ENCODE measurements at places on chromosomes 12 and 14. TPM values are rescaled to one million over a fixed set of nuclear protein-coding genes. Genes with fewer than 3 reads are reported as not detected.

- no peak for DNase-seq
These were observed 32.6 kb upstream of the MUCL1 start for GRCh38 chr12:54821676-54822075.

- DNase-seq = no peak
These were observed 1052.9 kb downstream of the TMTC2 start for GRCh38 chr12:83739607-83740006.

GRCh38 chr14:92928258-92928629, 5.3 kb downstream of the CHGA start:
- DNase-seq = no peak

Gene CACNA1C
- 1.8 TPM for total RNA-seq

- DNase-seq = no peak
These were observed 73.2 kb downstream of the TSPAN11 start for GRCh38 chr12:30999723-31000122.

GRCh38 chr12:96208801-96209549, 14.8 kb downstream of the ELK3 start:
- no peak for DNase-seq

Gene BICD1
- total RNA-seq = 14.2 TPM

Gene MIPOL1
- total RNA-seq = 28.0 TPM

Gene PTCSC3
- total RNA-seq = not detected

DNA sequence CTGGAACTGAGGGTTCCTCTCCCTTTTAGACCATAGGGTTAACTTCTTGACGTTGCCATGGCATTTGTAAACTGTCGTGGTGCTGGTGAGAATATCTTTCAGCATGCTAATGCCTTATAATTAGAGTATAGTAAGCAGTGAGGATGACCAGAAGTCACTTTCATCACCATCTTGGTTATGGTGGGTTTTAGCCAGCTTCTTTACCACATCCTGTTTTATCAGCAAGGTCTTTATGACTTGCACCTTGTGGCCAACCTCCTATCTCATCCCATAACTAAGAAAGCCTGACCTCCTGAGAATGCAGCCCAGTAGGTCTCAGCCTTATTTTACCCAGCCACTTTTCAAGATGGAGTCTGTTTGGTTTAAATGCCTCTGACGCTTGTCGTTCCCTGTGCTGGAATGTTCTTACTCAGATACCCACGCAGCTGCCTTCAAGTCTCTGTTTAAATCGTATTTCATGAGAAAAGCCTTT, 44.2 kb downstream of the BBS10 start:
- no peak for DNase-seq

GRCh38 chr12:85057370-85057963, 21.3 kb downstream of the LRRIQ1 start:
- DNase-seq = peak; percentile 45

Gene ALDH6A1
- total RNA-seq = 6.1 TPM

- DNase-seq = no peak
These were observed 4.3 kb upstream of the ASCL1 start for GRCh38 chr12:102953221-102953620.

Gene TMX1
- 106 TPM for total RNA-seq

Gene PTGER2
- 6.5 TPM for total RNA-seq

- no peak for DNase-seq
These were observed 724.0 kb downstream of the GALC start for GRCh38 chr14:87268997-87269396.

Data from Daoy (cell line).